ENCODE measurements at places on chromosomes 3 and 15. TPM values are rescaled to one million over a fixed set of nuclear protein-coding genes. Genes with fewer than 3 reads are reported as not detected.

The PLA2G4F gene
- total RNA-seq, result not detected

GRCh38 chr3:10601151-10601856 lies 95.9 kb upstream of the ATP2B2 start:
- no peak for DNase-seq

- no peak for DNase-seq
Measured at GRCh38 chr15:83914906-83915305, 261.0 kb downstream of the ADAMTSL3 start.

The GOLGA6D gene
- 0.12 TPM for total RNA-seq

The MESP2 gene
- total RNA-seq, result not detected

- peak; percentile 31 for DNase-seq
Measured at GRCh38 chr3:49607796-49608195, 53.5 kb downstream of the BSN start.

DNA sequence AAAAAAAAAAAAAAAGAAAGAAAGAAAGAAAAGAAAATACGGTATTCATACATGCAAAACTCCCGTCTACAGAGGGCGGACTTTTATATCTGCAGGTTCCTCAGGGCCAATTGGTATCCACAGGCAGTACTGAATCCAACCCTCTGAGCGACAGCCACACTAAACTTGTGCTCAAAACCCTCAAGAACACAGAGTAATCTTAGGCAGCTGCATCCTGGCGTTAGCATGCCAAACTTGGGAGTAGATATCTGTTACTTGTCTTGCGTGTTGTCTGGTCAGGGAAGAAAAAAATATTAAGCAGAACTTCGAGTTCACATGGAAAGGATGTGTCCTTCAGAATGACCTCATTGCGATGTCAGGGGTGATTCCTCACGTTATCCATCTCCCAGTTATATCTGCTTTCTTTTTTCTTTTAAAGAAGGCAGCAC lies 12.8 kb downstream of the SNAP23 start:
- no peak for DNase-seq

- no peak for DNase-seq
Measured at GRCh38 chr3:63911509-63911872, 692 bp downstream of the SCAANT1 start.

The PLSCR4 gene
- not detected for total RNA-seq

DNA sequence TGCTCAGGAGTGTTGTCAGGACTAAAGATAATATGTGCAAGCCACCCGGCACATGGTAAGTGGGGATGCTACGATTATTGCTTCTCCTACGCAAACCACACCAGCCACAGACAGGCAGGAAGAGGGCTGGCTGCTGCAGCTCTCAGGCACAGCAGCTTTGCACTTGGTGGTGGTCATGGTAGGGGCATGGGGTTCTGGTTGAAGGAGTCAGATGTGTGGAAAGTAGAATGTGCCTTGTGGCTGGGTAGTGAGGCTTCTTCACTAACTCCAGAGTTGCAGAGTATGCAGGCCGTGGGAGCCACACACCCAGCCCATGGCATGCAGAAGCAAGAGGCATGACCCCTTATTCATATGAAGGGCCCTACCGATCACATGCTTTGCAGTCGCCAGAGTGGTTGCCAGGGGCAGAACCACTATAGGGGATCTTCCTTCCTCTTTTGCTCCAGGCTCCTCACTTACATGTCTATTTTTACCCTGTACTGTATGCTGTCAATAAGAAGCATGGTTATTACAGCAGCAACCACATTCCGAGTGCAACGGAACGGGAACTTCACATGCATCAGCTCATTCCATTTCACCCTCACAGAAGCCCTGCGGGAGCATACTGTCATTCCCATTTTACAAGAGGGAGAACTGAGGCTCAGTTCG lies 59.2 kb upstream of the HERC1 start:
- peak; percentile 97 for DNase-seq

- no peak for DNase-seq
Measured at GRCh38 chr3:168085491-168086119, 10.1 kb downstream of the GOLIM4 start.

The PLSCR2 gene
- not detected for total RNA-seq

Measured in activated CD8-positive, alpha-beta memory T cell treated with anti-CD3 and anti-CD28 coated beads, Interleukin-2, amount 10 ng/mL, durations not matched to agents 7 days and 5 days (primary cell).